ENCODE measurements at places on chromosomes 12 and 14. TPM values are rescaled to one million over a fixed set of nuclear protein-coding genes. Genes with fewer than 3 reads are reported as not detected.
A peak's percentile ranks its signal among the peaks of the same experiment; 100 is the strongest.

Gene CFAP251
- 4.4 TPM for total RNA-seq

GRCh38 chr14:33986804-33987203 lies 35.9 kb upstream of the EGLN3 start:
- no peak overlapping the region for H3K27ac ChIP-seq
- no peaks in the 10 kb centered on the region for H3K27me3 ChIP-seq
- H3K36me3 ChIP-seq: no peaks in the 10 kb centered on the region
- no peak overlapping the region for H3K4me3 ChIP-seq
- peaks cover 13% of the 10 kb centered on the region for H3K4me1 ChIP-seq

- H3K4me1 ChIP-seq: no peaks in the 10 kb centered on the region
- H3K27ac ChIP-seq: no peak overlapping the region
- H3K4me3 ChIP-seq: no peak overlapping the region
- DNase-seq: no peak
Measured at GRCh38 chr14:39447175-39447661, 15.0 kb upstream of the FBXO33 start.

Gene PYGL
- 47.1 TPM for total RNA-seq

DNA sequence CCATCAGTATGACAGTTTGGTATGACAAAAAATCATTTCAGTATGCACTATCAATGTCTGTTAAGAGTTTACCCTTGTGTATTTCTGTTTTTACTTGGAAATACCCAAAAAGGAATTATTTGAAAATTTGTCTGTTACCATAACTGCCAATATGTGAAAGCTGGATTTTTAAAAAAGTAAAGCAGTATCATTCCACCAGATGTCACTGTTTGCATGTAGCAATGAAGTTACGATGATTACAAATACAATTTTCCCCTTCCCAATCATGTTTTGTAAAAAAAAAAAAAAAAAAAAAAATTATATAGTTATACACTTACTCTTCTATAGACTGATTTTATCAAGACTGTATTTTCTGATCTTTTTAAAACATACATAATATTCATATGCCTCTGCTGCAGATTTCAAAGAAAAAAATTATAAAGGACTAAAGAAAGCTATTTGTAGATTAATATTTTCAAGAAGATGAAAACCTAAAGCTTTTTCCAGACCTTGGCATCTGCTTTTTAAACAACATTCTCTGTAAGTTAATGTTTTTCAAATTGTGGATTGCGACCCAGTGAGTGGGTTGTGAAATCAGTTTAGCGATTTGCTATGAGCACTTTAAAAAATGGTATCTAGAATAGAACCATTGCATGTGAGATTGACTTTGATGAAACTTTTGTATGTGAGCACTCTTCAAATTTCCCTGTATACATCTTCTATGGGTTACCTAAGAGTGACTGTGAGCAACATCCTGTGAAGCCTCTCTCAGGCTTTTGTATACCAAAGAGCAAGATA lies 114.2 kb downstream of the TTC6 start:
- no peaks in the 10 kb centered on the region for H3K36me3 ChIP-seq
- H3K4me3 ChIP-seq: no peak overlapping the region
- H3K4me1 ChIP-seq: no peaks in the 10 kb centered on the region
- no peaks in the 10 kb centered on the region for H3K27me3 ChIP-seq
- H3K27ac ChIP-seq: no peak overlapping the region

Gene PPFIA2
- total RNA-seq: 0.89 TPM

Gene KRT6A
- 394 TPM for total RNA-seq

- no peak overlapping the region for H3K27ac ChIP-seq
- H3K4me3 ChIP-seq: no peak overlapping the region
- H3K27me3 ChIP-seq: no peaks in the 10 kb centered on the region
- DNase-seq: no peak
- H3K4me1 ChIP-seq: peaks cover 4% of the 10 kb centered on the region
Measured at GRCh38 chr12:82838131-82838551, 151.4 kb downstream of the TMTC2 start.

- H3K36me3 ChIP-seq: no peaks in the 10 kb centered on the region
- H3K27me3 ChIP-seq: peaks cover 100% of the 10 kb centered on the region
- DNase-seq: no peak
Measured at GRCh38 chr14:36520601-36521525, 831 bp upstream of the NKX2-1 start.

DNA sequence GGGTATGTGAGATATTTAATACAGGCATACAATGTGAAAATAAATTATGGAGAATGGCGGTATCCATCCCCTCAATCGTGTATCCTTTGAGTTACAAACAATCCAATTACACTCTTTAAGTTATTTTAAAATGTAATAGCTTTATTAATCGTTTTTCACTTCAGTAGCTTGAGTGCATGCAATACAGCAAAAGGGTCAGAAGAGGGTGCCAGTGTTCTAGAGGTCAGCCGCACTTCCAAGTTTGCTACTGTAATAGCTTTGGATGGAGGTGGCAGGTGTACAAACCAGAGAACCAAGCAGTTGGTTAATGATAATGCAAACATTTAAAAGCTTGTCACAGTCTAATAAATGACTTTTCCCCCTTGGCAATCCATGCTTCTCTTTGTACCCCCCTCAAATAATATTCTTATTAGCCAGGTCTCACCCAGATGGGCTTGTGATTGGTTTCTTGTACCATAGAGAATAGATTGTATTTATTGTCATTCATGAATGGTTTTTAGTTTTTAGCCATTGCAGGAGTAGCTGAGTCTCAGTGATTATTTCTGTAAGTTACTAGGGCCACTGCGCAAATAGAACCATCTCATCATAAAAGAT lies 127.0 kb downstream of the ERC1 start:
- DNase-seq: peak; percentile 85
- H3K27me3 ChIP-seq: no peaks in the 10 kb centered on the region
- H3K4me1 ChIP-seq: peaks cover 9% of the 10 kb centered on the region
- H3K27ac ChIP-seq: no peak overlapping the region
- H3K4me3 ChIP-seq: no peak overlapping the region

GRCh38 chr12:70722584-70723343 lies 85.5 kb upstream of the PTPRB start:
- no peak overlapping the region for H3K27ac ChIP-seq
- no peak overlapping the region for H3K4me3 ChIP-seq
- no peaks in the 10 kb centered on the region for H3K36me3 ChIP-seq
- DNase-seq: no peak

Gene CLEC9A
- total RNA-seq: not detected

DNA sequence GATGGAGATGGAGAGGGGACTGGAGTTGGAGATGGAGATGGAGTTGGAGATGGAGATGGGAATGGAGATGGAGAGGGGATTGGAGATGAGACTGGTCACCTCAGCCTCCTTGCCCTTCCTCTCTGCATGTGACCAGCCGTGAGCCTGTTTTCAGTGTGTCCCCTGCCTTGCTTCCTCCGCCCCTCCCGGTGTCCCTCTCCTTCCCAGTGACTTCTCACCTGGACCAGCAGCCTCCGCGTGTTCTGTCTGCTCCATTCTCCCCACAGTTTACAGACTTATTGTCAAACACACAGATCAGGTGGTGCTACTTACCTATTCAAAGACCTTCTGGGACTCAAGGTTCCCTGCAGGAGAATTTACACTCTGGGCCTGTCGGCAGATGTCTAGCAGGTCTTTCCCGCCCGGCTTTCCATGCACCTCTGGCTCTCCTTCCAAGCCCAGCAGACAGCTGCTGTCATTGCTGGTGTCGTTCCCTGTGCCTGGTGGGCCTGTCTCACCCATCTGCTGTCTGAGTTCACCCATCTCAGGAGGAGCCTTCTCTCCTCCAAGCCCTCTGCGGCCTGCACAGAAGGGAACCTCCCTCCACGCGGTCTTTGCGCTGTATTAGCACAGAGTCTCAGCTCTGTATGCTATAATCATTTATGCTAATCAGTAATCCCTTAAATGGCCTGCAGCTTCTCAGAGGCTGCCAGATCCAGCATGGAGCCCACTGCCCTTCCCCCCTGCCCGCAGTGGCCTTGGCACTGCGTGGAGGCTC lies 62.1 kb downstream of the ADGRD1 start:
- H3K27ac ChIP-seq: no peak overlapping the region
- DNase-seq: no peak
- peaks cover 4% of the 10 kb centered on the region for H3K27me3 ChIP-seq

Gene AMIGO2
- 1.4 TPM for total RNA-seq

DNA sequence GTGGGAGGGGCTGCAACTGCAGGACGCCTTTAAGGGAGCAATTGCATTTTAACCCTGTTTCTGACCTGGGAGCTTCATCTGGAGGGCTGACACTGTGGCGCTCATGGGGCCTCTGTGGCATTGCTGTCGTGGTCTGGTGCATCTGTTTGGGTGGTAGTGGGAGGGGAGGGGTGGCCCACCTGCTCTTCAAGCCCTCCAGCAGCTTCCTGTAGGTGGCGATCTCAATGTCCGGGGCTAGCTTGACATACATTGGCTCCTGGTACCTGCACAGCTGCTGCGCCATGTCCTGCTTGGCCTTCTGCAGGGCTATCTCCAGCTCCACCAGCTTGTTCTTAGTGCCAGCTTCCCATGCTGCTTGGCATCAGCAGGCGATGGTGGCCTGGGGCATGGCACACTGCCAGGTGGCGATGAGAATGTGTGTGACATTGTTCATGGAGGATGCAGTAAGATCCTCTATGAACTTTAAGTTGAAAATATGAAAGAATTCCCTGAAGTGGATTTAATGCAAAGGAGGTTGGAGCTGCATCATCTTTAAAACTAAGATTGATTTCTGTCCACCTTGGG lies 7.7 kb upstream of the KRT82 start:
- no peak for DNase-seq
- no peak overlapping the region for H3K27ac ChIP-seq
- H3K4me3 ChIP-seq: no peak overlapping the region
- no peaks in the 10 kb centered on the region for H3K27me3 ChIP-seq

Gene ARHGDIB
- total RNA-seq: 109 TPM

- DNase-seq: no peak
- H3K27me3 ChIP-seq: no peaks in the 10 kb centered on the region
- H3K4me1 ChIP-seq: no peaks in the 10 kb centered on the region
- no peak overlapping the region for H3K4me3 ChIP-seq
- H3K27ac ChIP-seq: no peak overlapping the region
- no peaks in the 10 kb centered on the region for H3K36me3 ChIP-seq
Measured at GRCh38 chr14:86575141-86575540, 1045.2 kb downstream of the FLRT2 start.

Gene MUCL1
- total RNA-seq: 218 TPM

GRCh38 chr14:81309511-81309910 lies 88.8 kb upstream of the GTF2A1 start:
- DNase-seq: no peak
- H3K27me3 ChIP-seq: no peaks in the 10 kb centered on the region
- no peaks in the 10 kb centered on the region for H3K36me3 ChIP-seq
- H3K4me3 ChIP-seq: no peak overlapping the region
